ENCODE measurements at places on chromosomes 7 and 10.

- DNase-seq: no peak
Observed at GRCh38 chr10:73058057-73058591, 38.5 kb downstream of the P4HA1 start.

DNA sequence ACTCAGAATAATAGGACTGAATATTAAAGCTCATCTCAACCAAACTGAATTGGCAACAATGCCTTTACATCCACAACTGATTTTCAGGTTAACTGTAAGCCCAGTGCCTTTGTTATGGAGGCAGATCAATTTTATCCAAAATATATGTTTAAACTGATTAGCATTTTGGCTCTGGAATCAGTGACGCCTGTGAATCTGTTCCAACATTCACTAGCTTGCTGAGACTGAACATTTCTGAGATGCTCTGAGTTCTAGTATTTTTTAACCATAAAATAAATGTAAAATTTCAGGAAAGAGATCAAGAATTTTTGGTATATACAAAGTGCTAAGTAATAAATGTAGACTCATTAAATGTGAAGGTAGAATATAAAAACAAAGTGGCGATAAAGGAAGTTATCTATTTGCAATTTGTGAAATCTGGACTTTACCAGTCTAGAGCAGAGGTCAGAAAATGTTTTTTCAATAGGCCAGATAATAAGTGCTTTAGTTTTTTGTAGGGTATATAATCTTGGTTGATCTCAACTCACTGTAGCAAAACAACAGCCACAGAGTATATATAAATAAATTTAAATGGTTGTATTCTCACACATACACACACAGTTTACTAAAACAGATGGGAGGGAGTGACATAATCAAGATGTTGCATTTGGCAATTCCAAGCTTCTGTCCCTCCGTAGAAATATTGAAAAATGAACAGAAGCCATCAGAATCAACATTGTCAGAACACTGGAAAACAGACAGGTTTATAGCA is 560.3 kb downstream of the ZWINT start:
- no peak for DNase-seq

DNA sequence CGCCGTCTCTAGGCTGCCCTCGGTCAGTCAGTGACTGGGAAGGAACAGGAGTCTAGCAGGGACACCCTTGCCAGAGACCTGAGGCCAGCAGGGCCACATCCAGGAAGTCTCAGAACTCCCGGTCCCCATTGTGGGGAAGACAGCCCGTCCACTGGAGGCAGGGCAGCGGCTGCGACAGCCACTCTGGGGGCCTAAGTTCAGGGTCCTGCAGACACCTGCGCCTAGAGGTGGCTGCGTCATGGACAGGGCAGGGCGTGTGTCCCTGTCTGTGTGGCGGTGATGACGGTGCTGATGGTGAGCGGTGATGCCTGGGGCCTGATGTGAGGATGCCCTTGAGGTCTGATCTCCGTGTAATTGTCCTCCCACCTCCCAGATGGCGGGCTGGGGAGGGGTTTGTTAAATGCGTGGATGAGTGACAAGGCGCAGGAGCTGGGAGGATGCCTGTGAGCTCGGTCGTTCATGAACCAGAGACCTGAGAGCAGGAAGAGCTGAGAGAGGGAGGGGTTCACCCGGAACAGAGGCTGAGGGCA is 537.9 kb upstream of the FOXK1 start:
- no peak for DNase-seq

DNA sequence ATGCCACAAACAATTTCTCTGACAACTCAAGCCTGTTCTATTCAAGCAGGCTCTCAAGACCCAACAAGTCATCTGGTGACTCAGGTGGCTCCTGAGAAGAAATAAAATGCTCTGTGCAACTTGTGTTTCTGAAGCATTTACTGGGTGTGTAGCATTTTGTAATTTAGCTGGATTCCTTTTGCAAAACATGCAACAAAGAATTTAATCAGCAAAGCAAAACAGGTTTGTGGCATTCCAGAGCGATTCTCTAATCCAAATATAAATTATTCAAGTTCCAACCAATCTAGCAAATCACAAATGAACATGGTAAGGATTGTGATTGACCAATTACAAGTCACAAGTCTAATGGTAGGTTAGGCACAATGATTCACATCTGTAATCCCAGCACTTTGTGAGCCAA is 39.8 kb upstream of the C10orf67 start:
- no peak for DNase-seq

DNA sequence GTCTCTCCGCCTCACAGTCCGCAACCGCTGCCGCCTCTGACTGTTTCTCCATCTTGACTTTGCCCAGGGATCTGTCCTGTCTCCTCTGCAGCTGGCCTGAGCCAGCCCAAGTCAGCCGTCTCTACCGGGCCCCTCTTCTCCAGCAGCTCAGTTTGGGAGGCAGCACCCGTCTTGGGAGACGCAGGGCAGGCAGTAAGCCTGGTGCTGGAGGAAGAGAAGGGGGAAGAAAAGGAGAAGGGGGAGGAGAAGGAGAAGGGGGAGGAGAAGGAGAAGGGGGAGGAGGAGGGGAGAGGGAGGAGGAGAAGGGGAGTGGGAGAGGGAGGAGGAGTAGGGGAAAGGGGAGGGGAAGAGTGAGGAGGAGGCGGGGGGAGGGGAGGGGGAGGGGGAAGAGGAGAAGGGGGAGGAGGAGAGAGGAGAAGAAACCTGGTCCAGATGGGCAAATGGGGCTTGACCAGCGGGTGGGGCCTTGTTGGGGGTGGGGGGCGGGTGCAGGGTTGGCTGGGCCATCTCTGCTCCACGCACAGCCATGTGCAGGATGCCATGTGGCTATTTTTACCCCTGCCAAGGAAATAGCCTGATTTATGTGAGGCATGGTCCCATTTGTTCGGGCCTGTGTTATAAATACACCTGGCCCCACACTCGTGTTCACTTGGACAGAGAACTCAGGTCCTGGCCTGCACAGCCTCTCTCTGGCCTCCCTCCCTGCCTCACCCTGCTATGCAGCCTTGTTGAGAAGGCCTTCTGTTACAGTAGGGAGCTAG is 35.9 kb upstream of the FZD9 start:
- DNase-seq: no peak

DNA sequence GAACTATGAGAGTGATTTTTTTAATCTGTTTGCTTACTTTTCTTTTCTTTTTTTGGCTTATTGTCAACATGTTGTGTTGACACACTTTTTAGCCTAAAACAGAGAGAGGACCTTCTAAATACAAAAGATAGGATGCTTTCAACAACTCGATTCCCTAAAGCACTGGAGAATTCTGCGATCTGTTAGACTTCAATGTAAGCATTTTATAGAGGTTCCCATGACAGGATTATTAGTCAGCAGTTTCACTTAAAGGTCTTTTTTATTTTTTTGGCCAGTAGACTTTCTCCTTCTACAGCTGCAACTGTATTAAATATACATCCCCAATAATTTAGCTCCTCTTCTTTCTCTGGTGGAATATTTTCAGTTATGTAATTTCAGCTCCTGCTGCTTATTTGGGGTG is 12.7 kb upstream of the NRP1 start:
- DNase-seq: no peak

DNA sequence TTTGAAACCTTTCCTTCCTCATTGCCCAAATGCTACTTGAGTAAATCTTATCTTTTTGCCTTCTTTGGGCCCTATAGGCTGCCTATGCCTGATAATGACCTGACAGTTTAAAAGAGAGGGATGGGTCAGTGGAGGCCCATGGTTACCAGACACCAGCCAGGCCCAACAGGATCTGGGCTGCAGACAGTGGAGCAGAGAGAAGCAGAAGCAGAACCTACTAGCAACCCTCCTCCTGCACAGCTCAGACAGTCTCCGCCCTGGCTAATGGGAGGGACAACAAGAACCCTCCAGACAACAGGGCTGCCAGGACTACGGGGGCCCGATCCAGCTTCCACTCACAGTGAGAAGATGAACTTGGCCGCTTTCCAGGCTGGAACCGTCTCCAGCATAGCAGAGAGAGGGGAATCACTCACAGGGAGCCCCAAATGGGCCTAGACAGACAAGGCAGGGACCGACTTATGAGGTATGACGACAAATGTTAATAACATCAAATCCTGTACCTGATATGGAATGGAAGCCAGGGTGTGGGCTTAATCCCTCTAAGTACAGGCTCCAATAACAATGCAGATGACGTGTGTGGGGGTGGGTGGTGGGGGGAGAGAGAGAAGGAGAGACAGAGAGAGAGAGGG is 31.7 kb upstream of the DGKI start:
- no peak for DNase-seq

DNA sequence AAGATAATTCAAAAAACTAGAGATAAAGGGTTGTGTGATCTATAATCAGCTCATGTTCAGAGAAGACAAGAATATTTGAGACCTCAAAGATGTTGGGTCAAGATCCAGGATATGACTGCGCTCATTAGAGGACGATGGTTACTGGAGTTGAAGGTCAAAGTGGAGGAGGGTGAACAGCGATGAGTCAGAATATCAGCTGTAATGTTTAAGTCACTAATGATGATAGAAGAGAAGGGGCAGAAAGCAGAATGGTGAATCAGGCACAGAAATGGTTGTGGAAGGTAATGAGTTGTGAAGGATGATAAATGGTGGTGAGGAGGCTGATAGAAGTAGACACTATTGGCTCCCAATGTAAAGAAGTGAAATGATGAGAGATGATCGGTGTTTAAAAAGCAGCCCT is 540.3 kb downstream of the INHBA start:
- no peak for DNase-seq

- DNase-seq: peak; percentile 1
Observed at GRCh38 chr10:13707156-13707881, 120.6 kb downstream of the PRPF18 start.

DNA sequence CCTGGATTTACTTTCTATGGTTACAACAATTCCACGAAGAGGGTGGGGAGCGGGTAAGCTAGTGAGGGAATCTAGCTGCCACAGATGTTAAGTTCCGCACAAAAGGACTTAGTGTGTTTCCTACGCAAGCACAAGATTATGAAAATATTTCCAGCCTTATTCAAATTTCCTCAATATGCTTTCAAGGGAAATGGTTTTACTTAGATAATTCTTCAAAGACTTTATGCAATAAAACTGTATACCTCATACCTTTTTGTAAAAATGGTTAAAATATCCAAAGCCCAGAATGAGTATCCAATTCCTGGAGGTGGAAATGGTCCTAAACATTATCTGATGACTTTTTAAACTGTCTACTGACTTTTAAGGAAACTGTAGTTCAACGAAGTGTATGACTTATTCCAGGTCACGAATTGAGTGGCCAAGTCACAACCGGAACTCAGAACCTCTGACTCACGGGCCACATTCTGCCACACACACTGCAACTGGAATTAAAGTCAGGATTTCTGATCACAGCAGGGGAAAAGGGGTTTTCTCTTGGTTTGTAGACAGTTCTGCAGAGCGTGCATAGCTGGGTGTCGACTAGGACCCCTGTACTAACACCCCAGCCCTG is 20.2 kb upstream of the INSIG1 start:
- peak; percentile 30 for DNase-seq

GRCh38 chr7:75534727-75535307 is 42.7 kb downstream of the SPDYE5 start:
- no peak for DNase-seq

DNA sequence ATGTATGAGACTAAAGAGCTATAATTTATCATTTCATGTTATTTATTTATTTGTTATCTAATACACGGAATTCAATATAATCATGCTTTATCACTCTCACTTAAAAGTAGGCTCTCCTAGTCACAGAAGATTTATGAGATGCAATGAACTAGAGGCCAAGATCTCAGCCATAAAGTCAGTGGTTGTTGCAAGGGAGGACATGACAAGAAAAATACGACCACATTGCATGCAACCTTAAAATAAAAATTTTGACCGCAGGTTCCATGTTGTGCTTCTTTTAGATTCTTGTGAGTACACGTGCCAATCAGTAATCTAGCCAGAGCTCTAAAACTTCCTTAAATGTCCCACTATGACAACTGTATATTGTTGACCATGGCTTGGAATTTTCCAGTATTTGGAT is 75.9 kb upstream of the SP8 start:
- DNase-seq: no peak

GRCh38 chr7:78924581-78924980 is 528.9 kb downstream of the MAGI2 start:
- no peak for DNase-seq

- DNase-seq: no peak
Observed at GRCh38 chr7:76364198-76364584, 5.4 kb upstream of the YWHAG start.

DNA sequence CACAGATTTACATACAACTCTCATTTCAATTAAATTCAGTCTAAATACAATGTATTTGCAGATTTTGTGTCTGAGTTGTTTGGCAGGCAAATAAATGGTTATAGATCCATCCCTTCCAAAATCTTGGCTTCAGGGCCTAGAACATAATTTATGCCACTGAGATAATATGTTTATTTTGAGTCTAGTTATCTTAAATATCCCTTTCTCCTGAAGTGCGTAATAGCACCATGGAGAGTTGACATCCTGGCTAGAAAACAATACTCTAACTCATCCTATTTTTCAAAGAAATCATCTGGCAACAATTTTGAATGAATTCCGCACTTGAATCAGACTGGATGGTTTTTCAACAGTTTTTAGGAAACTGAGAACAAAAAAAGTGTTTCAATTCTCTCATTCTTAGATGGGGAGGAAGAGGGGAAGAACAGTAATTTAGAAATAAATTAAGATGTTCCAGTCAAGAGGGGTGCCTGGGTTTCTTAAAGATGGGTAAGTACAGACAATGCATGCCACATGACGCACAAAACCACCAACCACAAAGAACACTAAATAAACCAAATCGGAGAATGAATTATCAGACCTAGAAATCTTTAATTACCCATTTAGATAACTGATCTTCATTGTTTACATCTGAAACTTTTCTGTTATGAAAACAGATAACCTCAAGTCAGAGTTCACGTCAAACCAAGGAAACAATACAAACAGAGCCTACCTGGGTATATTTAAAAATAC is 228.7 kb upstream of the PTN start:
- no peak for DNase-seq

DNA sequence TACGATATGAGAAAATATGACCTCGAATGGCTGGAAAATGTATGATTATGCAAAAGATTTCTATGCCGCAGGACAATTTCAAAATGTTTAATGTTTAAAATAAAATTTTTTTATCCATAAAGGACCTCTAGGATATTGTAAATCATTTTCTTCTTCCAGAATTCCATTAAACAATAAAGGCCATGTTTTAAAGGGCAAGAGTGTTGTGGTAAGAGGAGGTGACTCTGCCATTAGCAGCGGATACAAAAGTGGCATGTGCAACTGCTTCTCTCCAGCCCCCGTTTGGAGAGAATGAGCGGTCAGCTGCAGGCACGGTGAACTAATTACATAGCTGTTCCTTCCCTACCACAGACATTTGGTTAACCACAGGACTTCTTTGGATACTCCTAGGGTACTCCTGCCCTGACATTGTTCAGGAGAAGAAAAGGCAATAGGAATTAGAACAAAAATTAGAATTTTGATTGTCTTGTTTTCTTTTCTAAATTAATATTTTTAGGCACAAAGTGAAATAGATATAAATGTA is 63.8 kb downstream of the HBP1 start:
- DNase-seq: no peak

All from stimulated activated CD8-positive, alpha-beta memory T cell treated with anti-CD3 and anti-CD28 coated beads, Interleukin-15, amount 100 ng/mL, for 48 hours (primary cell).